ENCODE measurements at places on chromosomes 6 and 20. TPM values are rescaled to one million over a fixed set of nuclear protein-coding genes. Genes with fewer than 3 reads are reported as not detected.

GRCh38 chr20:12961725-12962124, 47.0 kb upstream of the SPTLC3 start:
- DNase-seq: no peak

- no peak for DNase-seq
These were observed 1027.4 kb upstream of the FLRT3 start for GRCh38 chr20:15364781-15365180.

GRCh38 chr6:7786214-7786661, 60.3 kb downstream of the BMP6 start:
- DNase-seq: no peak

DNA sequence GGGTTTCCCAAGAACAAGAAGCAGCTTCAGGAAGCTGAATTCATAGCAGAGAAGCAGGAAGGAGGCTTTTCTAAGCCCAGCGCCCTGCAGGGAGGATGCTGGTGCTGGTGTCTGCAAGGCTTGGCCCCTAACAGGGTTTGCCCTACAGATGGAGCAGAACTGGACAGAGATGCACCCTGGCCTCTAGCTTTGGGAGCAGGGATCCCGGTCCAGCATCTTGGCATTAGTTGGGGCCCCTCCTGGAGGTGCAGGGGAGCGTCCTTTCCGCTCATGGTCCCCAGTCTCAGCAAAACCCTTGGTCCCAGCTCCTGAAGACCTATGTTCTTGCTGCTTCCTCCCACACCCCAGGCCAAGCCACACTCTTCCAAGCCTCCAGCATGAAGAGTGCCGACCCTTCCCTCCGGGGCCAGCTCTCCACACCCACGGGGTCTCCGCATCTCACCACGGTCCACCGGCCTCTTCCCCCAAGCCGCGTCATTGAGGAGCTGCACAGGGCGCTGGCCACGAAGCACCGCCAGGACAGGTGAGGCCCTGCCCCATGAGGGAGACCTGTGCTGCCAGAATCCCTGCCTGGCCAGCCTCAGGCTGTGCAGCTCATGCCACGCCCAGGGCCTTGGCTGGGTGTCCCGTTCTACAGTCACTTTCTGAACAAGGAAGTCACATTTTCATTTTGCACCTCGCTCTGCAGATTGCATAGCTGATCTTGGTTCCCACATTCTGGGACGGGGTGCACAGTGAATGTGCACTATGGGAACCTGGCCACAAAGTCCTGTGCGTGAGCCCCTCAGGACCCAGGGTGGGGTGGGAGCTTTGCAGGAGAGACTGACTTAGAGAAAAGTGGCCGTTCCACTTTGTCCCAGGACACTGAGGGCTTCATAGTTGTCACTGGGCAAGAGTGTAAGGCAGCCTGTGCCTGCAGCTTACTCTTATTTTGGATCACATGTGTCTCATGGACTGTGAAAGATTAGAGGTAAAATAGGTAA, 160.2 kb downstream of the SYCP2 start:
- DNase-seq: no peak

- DNase-seq: peak; percentile 26
These were observed 71.7 kb downstream of the RCAN2 start for GRCh38 chr6:46419576-46420002.

GRCh38 chr6:20463396-20463795, 61.7 kb downstream of the E2F3 start:
- DNase-seq: no peak

PNPLA1 gene
- total RNA-seq: not detected

WASF1 gene
- total RNA-seq: 11.2 TPM

Measured in kidney epithelial cell (primary cell).